ENCODE measurements at places on chromosomes 16 and 17. TPM values are rescaled to one million over a fixed set of nuclear protein-coding genes. Genes with fewer than 3 reads are reported as not detected.

Gene ZACN
- not detected for total RNA-seq

Gene EFCAB5
- total RNA-seq: not detected

Gene MYL4
- total RNA-seq: not detected

Gene RBFOX1
- 6.6 TPM for total RNA-seq

Gene NCOR1
- total RNA-seq: 175 TPM

Gene MMP25
- 0.25 TPM for total RNA-seq

Gene SPG7
- total RNA-seq: 119 TPM

Gene C17orf75
- 15.0 TPM for total RNA-seq

Gene FOXN1
- total RNA-seq: 3.4 TPM

- H3K4me1 ChIP-seq: no peaks in the 10 kb centered on the region
- H3K4me3 ChIP-seq: no peak overlapping the region
- no peaks in the 10 kb centered on the region for H3K27me3 ChIP-seq
- no peak overlapping the region for H3K27ac ChIP-seq
- no peaks in the 10 kb centered on the region for H3K36me3 ChIP-seq
Measured at GRCh38 chr16:61391896-61392295, 644.3 kb downstream of the CDH8 start.

DNA sequence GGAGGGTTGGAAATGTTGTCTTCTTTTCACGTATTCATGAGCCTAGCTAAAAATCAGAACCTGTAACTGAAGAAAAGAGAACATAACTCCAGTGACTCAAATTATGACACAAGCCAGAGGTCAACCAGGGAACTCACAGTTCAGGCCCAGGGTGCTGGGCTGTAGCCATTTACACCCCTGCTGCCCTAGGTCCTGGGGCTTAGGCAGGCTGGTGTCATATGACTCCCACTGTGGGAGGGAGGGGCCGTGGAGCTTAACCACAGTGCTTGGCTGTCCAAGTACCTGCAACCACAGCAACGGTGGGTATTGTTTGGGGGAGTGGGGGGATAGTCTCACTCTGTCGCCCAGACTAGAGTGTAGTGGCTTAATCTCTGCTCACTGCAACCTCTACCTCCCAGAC lies 71.1 kb upstream of the AMZ2 start:
- no peak for DNase-seq
- no peaks in the 10 kb centered on the region for H3K4me1 ChIP-seq
- no peaks in the 10 kb centered on the region for H3K27me3 ChIP-seq
- no peak overlapping the region for H3K27ac ChIP-seq
- H3K4me3 ChIP-seq: no peak overlapping the region

DNA sequence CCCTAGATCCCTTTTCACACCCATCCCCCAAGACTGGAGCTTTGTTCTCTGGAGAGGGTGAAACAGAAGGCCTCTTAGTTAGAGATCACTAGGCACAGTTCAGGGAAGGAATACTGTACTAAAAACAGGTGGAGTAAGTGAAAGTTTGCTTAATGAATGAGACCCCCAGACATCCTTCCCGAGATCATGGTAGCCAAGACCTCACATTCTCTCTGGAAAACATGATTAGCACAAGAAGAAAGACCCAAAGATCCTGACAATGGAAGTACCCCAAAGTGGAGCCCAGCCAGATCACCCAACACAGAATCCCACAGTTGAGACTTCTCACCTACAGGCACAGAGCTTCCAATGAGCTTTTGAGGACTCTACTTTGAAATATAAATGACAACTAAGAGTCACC lies 3.4 kb upstream of the CMTM4 start:
- H3K27me3 ChIP-seq: no peaks in the 10 kb centered on the region
- peaks cover 19% of the 10 kb centered on the region for H3K4me1 ChIP-seq
- H3K4me3 ChIP-seq: no peak overlapping the region
- H3K36me3 ChIP-seq: no peaks in the 10 kb centered on the region
- H3K27ac ChIP-seq: no peak overlapping the region

DNA sequence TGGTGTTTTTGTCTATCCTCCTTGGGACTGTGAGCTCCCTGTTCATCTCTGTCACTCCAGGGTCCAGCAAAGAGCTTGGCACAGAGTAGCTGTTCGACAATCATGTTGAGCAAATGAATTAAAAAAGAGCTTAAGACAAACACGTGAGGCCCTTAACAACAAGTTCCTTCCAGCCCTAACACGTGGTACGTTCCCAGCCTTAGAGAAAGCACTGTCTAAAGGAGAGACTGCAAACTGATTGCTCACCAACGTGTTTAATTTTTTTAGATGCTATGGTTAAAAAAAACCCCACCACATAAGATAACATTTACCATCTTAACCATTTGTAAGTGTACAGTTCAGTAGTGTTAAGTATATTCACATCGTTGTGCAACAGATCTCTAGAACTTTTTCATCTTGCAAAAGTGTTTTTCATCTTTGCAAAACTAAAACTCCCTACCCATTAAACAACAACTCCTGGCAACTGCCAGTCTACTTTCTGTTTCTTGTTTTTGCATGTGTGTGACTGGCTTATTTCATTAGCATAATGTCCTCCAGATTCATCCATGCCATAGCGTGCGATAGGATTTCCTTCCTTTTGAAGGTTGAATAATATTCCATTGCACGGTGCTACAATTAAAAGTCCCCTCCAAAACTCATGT lies 28.2 kb downstream of the LAT start:
- no peak overlapping the region for H3K4me3 ChIP-seq
- no peaks in the 10 kb centered on the region for H3K27me3 ChIP-seq
- DNase-seq: no peak
- no peaks in the 10 kb centered on the region for H3K36me3 ChIP-seq
- H3K27ac ChIP-seq: no peak overlapping the region

GRCh38 chr16:85222155-85222863 lies 110.0 kb upstream of the CIBAR2 start:
- no peak overlapping the region for H3K4me3 ChIP-seq
- DNase-seq: no peak
- H3K36me3 ChIP-seq: no peaks in the 10 kb centered on the region

GRCh38 chr16:51542981-51543815 lies 392.1 kb upstream of the SALL1 start:
- no peak overlapping the region for H3K4me3 ChIP-seq
- H3K27me3 ChIP-seq: no peaks in the 10 kb centered on the region
- no peaks in the 10 kb centered on the region for H3K36me3 ChIP-seq
- peaks cover 13% of the 10 kb centered on the region for H3K4me1 ChIP-seq

- H3K4me1 ChIP-seq: peaks cover 20% of the 10 kb centered on the region
- no peak for DNase-seq
- H3K36me3 ChIP-seq: no peaks in the 10 kb centered on the region
- H3K27me3 ChIP-seq: no peaks in the 10 kb centered on the region
- no peak overlapping the region for H3K4me3 ChIP-seq
Measured at GRCh38 chr17:1745513-1746020, 2.9 kb downstream of the SERPINF2 start.

GRCh38 chr17:75242461-75243042 lies 18.9 kb downstream of the GGA3 start:
- no peaks in the 10 kb centered on the region for H3K4me1 ChIP-seq
- DNase-seq: no peak
- H3K36me3 ChIP-seq: peaks cover 83% of the 10 kb centered on the region
- H3K4me3 ChIP-seq: no peak overlapping the region
- H3K27me3 ChIP-seq: no peaks in the 10 kb centered on the region

DNA sequence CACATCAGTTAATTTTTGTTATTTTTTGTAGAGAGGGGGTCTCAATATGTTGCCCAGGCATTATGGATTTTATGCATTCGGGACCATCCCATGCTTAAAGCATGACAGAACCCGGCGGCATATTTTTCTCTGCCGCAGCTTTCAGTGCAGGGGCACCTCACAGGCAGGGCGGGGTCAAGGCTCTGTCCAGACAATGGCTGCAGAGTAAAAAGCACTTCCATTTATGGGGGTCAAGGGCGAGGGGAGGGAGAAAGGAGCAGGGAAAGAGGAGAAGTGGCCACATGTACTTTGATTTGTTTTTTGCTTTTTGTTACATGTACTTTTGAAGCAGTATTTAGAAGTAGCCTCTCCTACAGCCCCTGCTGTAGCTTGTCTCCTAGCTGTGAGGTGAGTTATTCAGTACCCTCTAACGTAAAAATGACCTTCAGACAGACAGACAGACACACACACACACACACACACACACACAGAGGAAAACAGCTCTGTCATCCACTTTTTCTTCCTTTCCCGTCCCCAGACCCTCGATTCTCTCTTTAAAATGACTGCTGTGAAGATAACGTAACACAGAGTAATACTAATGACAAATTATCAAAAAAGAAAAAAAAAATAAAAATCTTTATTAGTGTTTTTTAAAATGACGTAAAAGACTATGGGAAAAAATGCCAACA lies 856 bp upstream of the SCPEP1 start:
- H3K4me1 ChIP-seq: peaks cover 19% of the 10 kb centered on the region
- no peak overlapping the region for H3K27ac ChIP-seq
- no peaks in the 10 kb centered on the region for H3K36me3 ChIP-seq
- H3K27me3 ChIP-seq: no peaks in the 10 kb centered on the region

DNA sequence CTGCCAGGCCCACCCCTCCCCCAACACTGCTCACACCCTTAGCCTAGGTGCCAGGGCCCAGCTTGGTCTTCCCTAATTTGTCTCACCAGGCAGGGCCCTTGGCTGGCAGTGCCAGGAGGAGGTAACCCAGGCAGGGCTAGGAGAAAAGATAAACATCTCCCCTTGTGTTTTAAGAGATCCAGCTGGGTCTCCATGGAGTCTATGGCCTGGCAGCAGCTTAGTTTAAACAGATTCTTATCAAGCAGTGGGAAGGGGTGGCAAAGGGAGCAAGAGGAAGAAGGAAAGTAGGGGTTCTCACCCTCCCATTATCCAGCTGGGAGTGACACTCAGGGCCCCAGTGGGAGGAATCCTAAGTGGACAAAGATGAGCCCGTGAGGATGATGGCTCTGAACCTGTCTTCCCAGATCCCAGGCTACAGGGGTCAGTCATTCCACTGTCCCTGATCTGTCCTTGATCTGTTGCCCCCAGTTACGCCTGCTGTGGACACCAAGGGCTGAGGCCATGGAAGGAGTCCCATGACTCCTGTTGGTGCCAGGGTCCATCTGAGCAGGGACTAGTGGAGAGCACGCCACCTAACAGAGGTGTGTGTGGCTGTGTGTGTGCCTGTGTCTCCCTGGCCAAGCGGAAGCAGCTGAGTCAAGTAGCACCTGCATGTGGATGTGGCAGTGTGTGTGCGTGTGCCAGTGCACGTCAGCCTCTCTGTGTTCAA lies 47.4 kb upstream of the MEIOC start:
- no peak overlapping the region for H3K27ac ChIP-seq
- no peaks in the 10 kb centered on the region for H3K27me3 ChIP-seq
- H3K4me1 ChIP-seq: peaks cover 12% of the 10 kb centered on the region
- no peaks in the 10 kb centered on the region for H3K36me3 ChIP-seq

GRCh38 chr16:30499284-30499683 lies 26.7 kb downstream of the ITGAL start:
- no peak overlapping the region for H3K4me3 ChIP-seq
- H3K36me3 ChIP-seq: no peaks in the 10 kb centered on the region
- DNase-seq: no peak
- no peak overlapping the region for H3K27ac ChIP-seq
- no peaks in the 10 kb centered on the region for H3K4me1 ChIP-seq

GRCh38 chr16:89154390-89155183 lies 17.0 kb upstream of the CDH15 start:
- H3K27ac ChIP-seq: peak overlapping the region; percentile 58
- H3K27me3 ChIP-seq: no peaks in the 10 kb centered on the region
- peaks cover 37% of the 10 kb centered on the region for H3K4me1 ChIP-seq
- H3K4me3 ChIP-seq: no peak overlapping the region

- peaks cover 18% of the 10 kb centered on the region for H3K4me1 ChIP-seq
- DNase-seq: no peak
- H3K27me3 ChIP-seq: no peaks in the 10 kb centered on the region
- H3K27ac ChIP-seq: no peak overlapping the region
- no peak overlapping the region for H3K4me3 ChIP-seq
- peaks cover 16% of the 10 kb centered on the region for H3K36me3 ChIP-seq
Measured at GRCh38 chr16:48277158-48277557, 29.8 kb upstream of the ABCC11 start.

GRCh38 chr16:72277749-72278148 lies 105.8 kb upstream of the PMFBP1 start:
- DNase-seq: no peak
- H3K36me3 ChIP-seq: no peaks in the 10 kb centered on the region
- no peaks in the 10 kb centered on the region for H3K27me3 ChIP-seq
- no peak overlapping the region for H3K4me3 ChIP-seq

DNA sequence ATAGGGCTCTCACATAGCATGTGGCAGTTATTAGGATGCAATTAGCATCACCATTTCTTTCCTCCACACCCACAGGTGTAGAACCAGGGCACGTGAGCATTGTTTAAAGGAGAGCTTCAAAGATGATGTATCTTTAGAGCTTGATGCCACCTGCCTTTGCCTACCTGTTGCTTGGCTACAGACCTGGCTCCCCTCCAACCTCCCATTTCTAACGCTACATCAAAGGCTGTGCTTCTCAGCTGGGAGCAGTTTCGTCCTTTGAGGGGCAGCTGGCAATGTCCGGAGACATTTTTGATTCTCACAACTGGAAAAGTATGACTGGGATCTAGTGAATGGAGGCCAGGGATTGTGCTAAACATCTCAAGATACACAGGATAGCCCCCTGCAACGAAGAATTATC lies 78.5 kb upstream of the CLEC3A start:
- H3K4me3 ChIP-seq: no peak overlapping the region
- H3K4me1 ChIP-seq: no peaks in the 10 kb centered on the region
- H3K27ac ChIP-seq: no peak overlapping the region
- DNase-seq: no peak

DNA sequence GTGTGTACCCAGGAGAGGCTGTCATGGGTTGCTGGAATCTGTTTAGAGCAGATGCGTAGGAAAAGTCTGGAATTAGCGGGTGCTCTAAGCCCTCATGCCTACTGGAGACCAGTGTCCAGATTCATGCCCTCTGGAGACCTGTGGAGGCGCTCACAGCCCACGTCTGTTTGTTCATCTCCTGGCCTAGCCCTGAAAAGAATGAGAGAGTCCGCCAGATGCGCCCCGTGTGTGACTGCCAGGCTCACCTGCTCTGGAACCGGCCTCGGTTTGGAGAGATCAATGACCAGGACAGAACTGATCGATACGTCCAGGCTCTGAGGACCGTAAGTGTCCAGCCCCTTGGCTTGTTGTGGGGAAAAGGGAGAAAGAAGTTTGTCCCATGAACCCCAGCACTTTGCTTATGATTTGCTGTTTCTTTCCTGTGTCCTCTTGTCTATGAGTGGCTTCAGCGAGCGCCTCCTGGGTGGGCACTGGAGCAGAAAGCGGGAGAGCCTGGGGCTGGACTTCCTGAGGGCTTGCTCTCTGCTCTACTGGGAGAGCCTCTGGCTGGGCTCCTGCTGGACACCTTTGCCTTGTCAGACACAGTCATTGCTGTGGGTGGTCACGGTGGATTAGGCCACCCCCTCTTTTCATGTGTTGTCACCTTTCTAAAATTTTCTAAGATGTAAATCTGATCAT lies 35.3 kb downstream of the PRMT7 start:
- H3K27me3 ChIP-seq: no peaks in the 10 kb centered on the region
- H3K27ac ChIP-seq: no peak overlapping the region
- DNase-seq: no peak
- H3K4me3 ChIP-seq: no peak overlapping the region

- peaks cover 3% of the 10 kb centered on the region for H3K27me3 ChIP-seq
- H3K27ac ChIP-seq: peak overlapping the region; percentile 24
- no peak for DNase-seq
- H3K36me3 ChIP-seq: no peaks in the 10 kb centered on the region
- H3K4me3 ChIP-seq: no peak overlapping the region
Measured at GRCh38 chr17:13598353-13599167, 3.2 kb downstream of the HS3ST3A1 start.

All from vagina (tissue), 2 donors.